Fibroblast of lung (primary cell): ENCODE measurements at places on chromosomes 3 and 15. TPM values are rescaled to one million over a fixed set of nuclear protein-coding genes. Genes with fewer than 3 reads are reported as not detected.

The RARRES1 gene
- total RNA-seq: 93.3 and 547 TPM in 2 replicates

The SLMAP gene
- total RNA-seq: 43.1 and 55.5 TPM in 2 replicates

The PLOD2 gene
- 85.8 and 114 TPM in 2 replicates for total RNA-seq

The ZNF80 gene
- total RNA-seq: not detected in 2 replicates

The SNX22 gene
- 0.17 and 0.26 TPM in 2 replicates for total RNA-seq

The ITIH3 gene
- total RNA-seq: under 0.01 and 0.17 TPM in 2 replicates

The POLR2H gene
- 59.6 and 62.4 TPM in 2 replicates for total RNA-seq

The NMB gene
- total RNA-seq: 3.1 and 3.6 TPM in 2 replicates

The KAT2B gene
- 7.7 and 14.7 TPM in 2 replicates for total RNA-seq

The BTD gene
- total RNA-seq: 18.0 and 24.9 TPM in 2 replicates

The PRR20G gene
- total RNA-seq: not detected in 2 replicates

The MPI gene
- 33.1 and 50.7 TPM in 2 replicates for total RNA-seq

The EPHA6 gene
- under 0.01 TPM in 1 of 2 replicates, not detected in the other for total RNA-seq

The GNB4 gene
- total RNA-seq: 49.6 and 55.7 TPM in 2 replicates

The TPRG1 gene
- 0.99 and 1.8 TPM in 2 replicates for total RNA-seq

The MESP2 gene
- 0.77 and 0.99 TPM in 2 replicates for total RNA-seq

The CCDC80 gene
- 153 and 366 TPM in 2 replicates for total RNA-seq

The GOLGA6L7 gene
- total RNA-seq: not detected in 2 replicates

The TERB2 gene
- not detected in 2 replicates for total RNA-seq

The CCDC54 gene
- total RNA-seq: not detected in 2 replicates

The PLA1A gene
- total RNA-seq: under 0.01 and 0.26 TPM in 2 replicates

The C3orf70 gene
- 0.26 and 0.33 TPM in 2 replicates for total RNA-seq

The BFSP2 gene
- total RNA-seq: not detected in 2 replicates

The AP3B2 gene
- total RNA-seq: 0.17 and 0.51 TPM in 2 replicates
